Natural killer cell (primary cell): ENCODE measurements at places on chromosomes 6 and 20. TPM values are rescaled to one million over a fixed set of nuclear protein-coding genes. Genes with fewer than 3 reads are reported as not detected.

The PAX1 gene
- total RNA-seq, result not detected

The C6orf62 gene
- 130 TPM for total RNA-seq

The CD24 gene
- 0.77 TPM for total RNA-seq

The NHSL1 gene
- total RNA-seq, result 0.75 TPM

The BMP2 gene
- 0.45 TPM for total RNA-seq

The CRIP3 gene
- total RNA-seq, result 5.3 TPM

The CST7 gene
- 700 TPM for total RNA-seq

The OR2B6 gene
- not detected for total RNA-seq

The DNMT3B gene
- 0.42 TPM for total RNA-seq

The WFDC6 gene
- total RNA-seq, result not detected

The SLC35D3 gene
- total RNA-seq, result not detected

The TNFRSF21 gene
- total RNA-seq, result 0.58 TPM

The GHRH gene
- total RNA-seq, result not detected

The ZFP57 gene
- total RNA-seq, result 2.9 TPM

The MCCD1 gene
- not detected for total RNA-seq

The ETV7 gene
- total RNA-seq, result 0.96 TPM

The UNC5CL gene
- total RNA-seq, result 2.1 TPM

The SSR1 gene
- 82.8 TPM for total RNA-seq

The SLC2A4RG gene
- total RNA-seq, result 90.4 TPM

The HDAC2 gene
- 55.1 TPM for total RNA-seq

The GPX5 gene
- total RNA-seq, result not detected

The ZBTB24 gene
- total RNA-seq, result 10.6 TPM

The ID4 gene
- not detected for total RNA-seq

The HSPA12B gene
- total RNA-seq, result not detected

The NTSR1 gene
- 0.45 TPM for total RNA-seq

The RTN4IP1 gene
- total RNA-seq, result 5.5 TPM

The GRM1 gene
- total RNA-seq, result not detected

The C4B gene
- 4.0 TPM for total RNA-seq

The LTV1 gene
- 21.7 TPM for total RNA-seq

The CALHM6 gene
- 12.3 TPM for total RNA-seq

The ANGPT4 gene
- total RNA-seq, result not detected

The NKX2-4 gene
- total RNA-seq, result not detected

The KIZ gene
- 38.2 TPM for total RNA-seq

The CRISP2 gene
- total RNA-seq, result not detected

The MYH7B gene
- 1.0 TPM for total RNA-seq

The GPR6 gene
- not detected for total RNA-seq

The RAB44 gene
- total RNA-seq, result 0.09 TPM

The GRIK2 gene
- not detected for total RNA-seq

The NFKBIL1 gene
- total RNA-seq, result 10.7 TPM

The NCOA3 gene
- total RNA-seq, result 44.3 TPM

The UNC93A gene
- total RNA-seq, result not detected

The SMLR1 gene
- not detected for total RNA-seq

The FOXF2 gene
- total RNA-seq, result not detected

The IMPG1 gene
- total RNA-seq, result not detected

The LAMA4 gene
- not detected for total RNA-seq

The SNX21 gene
- total RNA-seq, result 0.99 TPM

The LPA gene
- not detected for total RNA-seq
